ENCODE measurements at places on chromosomes 4 and X. TPM values are rescaled to one million over a fixed set of nuclear protein-coding genes. Genes with fewer than 3 reads are reported as not detected.
A peak's percentile ranks its signal among the peaks of the same experiment; 100 is the strongest.

ZNF157 gene
- not detected for total RNA-seq

DNA sequence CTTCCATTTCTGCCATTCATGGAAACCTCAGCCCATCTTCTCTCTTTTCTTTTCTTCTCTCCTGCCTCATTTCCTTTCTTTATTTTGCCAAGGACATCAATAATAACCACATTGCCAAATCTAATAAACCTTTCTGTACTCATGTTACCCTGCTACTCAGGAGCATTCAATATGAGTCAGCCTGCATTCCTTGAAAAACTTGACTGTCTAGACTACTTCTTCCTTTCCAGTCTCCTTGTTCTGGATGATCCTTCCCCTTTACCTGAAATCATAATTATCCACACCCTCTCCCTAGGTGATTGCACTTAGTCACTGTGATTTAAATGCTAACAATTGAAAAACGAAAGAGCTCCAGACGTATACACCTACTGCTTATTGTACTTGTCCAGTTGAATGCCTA lies 253.2 kb upstream of the CENPE start:
- DNase-seq = no peak

DNA sequence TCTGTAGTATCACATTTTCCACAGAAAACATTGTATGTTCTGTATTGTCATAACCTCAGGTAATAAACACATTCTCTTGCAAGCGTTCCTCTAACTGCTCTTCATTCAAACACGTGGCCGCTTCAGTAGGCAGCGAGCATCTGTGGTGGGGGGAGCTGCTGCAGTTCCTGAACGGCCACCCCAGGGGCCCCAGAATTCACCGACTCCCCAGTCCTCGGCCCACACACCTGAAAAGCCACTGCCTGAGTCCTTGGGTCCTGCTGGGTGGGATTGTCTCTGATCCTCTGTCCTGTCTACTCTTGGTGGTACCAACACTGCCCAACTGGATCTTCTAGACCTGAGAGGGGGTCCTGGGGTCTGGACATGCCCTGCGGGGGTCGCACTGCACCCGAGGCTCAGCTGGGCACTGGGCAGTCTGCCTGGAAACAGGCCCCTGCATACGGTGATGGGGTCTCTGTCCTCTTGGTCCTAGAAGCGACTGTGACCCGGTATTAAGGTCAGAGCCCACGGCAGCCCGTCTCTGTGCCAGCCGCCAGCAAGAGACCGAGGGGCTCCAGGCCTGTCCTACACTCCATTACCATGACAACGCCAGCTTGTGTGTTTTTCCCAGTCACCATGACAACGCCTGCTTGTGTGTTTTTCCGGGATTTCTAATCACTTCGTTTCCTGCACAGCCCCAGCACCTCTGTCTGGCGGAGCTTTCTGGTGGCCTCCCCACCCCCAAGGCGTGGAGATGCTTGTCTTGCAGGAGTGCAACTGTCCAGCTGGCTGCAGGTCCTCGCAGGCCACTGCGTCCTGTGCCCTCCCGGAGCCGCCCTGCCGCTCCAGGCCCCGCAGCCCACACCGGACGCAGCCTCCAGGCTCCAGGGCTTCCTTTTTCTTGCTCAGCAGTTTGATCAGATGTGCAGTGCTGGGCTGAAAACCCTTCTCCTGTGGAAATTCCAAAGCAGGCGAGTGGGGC lies 16.0 kb downstream of the CTBP1 start:
- DNase-seq = peak; percentile 98

HDAC6 gene
- 29.2 TPM for total RNA-seq

- DNase-seq = no peak
Measured at GRCh38 chr4:149489321-149489720, 326.3 kb downstream of the IQCM start.
